ENCODE measurements at places on chromosomes 12 and 14. TPM values are rescaled to one million over a fixed set of nuclear protein-coding genes. Genes with fewer than 3 reads are reported as not detected.

- no peak for DNase-seq
Measured at GRCh38 chr14:101369194-101369915, 191.9 kb upstream of the DIO3 start.

GRCh38 chr14:88321692-88322503, 1.2 kb downstream of the KCNK10 start:
- DNase-seq: no peak

DNA sequence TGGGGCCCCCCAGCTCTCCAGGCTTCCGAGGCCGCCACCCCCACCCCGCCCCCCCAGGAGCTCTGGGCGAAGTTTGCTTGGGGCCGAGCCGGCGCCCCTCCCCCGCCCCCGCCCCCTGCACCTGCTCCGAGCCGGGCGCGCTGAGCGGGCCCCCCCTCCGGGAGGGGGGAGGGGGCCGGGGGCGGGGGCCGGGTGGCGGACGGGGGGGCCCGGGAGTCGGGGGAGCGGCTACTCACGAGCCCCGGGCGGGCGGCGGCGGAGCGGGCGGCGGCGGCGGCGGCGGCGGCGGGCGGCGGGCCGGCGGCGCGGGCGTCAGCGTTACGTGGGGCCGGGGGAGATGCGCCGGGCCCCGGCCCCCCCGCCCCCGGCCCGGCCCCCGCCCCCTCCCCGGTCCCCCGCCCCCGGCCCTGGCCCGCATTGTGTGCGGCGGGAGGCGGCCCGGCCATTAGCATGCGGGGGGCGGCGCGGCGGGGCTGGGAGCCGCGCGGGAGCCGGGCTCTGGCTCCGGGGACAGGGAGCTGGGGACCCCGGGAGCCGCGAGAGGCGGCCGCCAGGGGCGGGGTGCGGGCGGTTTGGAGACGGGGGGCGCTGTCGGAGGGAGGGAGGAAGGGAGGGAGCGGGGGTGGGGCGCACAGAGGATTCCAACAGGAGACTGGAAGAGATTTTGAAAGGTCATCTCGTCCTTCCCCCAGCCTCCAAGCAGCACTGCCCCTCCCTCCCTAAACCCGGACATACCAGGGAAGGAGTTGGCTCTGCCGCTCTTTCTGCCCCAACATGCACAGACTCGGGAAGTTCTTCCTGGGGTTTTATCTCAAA, at the start of gene ZNF219:
TSS of gene ZNF219 (minus strand) at position 580 of the 816 bp plus-strand sequence. CDS start 5,064 bp downstream, outside the sequence.
- no peak for DNase-seq

DNA sequence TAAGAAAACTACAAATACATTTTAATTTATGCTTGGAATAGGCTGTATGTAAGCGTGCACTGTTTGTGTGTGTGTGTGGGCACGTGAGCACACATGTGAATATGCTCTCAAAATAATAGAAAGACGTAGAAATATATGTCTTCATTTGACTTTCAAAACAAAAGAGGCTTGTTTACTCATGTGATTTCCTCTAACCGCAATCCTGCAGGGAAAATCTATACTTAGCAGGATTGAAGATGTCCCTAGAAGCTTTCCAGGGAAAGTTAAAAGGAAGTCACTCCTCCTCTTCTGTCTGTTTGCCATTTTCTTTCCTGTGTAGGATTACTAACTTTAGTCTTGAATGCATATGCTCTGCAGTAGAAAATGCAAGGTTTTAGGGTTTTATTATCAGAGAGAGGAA, 404.7 kb downstream of the MDGA2 start:
- DNase-seq: no peak

GRCh38 chr12:3168223-3169221, 91.3 kb downstream of the TSPAN9 start:
- peak; percentile 52 for DNase-seq

- no peak for DNase-seq
Measured at GRCh38 chr14:71460091-71460490, 472.1 kb upstream of the RGS6 start.

DNA sequence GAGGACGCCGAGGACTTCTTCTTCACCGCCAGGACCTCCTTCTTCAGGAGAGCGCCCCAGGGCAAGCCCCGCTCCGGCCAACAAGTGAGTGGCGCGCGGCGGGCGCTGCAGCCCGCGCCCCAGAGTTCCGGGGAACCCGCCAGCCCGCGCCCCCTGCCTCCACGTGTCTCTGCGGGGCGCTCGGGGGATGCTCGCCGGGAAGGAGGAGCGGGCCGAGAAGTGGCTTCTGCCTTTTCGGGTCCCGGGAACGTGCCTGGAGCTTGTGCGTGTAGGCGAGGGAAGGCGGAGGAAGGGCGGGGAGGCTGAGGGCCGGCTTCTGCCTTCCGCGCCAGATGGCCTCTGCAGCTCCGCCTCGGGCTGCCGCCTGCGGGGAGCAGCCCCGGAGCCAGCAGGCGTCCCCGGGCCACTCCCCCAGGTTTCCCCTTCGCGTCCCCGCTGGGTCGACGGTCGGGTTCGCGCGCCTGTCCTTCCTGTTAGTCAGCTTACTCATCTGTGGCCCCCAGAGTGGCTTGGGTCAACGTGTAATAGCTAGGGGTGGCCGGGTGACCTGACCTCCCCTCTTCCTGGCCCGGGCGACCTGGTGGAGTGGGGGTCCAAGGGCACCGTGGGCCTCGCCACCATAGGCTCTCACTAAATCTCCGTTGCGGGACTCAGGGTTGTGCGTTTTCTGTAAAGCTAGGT, 505 bp downstream of the RASSF3 start:
- peak; percentile 79 for DNase-seq

GRCh38 chr12:98893126-98893674, 248.1 kb downstream of the APAF1 start:
- no peak for DNase-seq

DNA sequence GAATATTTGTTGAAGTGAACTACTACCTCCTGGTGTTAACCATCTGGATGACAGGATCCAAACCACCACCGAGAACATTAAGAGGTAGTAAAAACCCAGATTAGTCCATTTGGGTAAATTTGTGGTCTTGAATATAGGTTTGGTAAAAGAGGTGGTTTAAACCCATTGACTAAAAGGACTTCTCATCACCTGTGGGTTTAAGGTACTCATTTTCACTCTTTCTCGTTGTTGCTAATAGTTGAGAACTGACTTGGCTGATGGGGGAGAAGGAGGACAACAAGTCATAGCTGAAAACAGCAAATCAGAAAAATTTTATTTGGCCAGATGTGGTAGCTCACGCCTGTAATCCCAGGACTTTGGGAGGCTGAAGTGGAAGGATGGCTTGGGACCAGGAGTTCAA, 59.2 kb downstream of the ACADS start:
- DNase-seq: no peak

GRCh38 chr14:105090493-105091053, 25.3 kb upstream of the GPR132 start:
- DNase-seq: peak; percentile 84

GRCh38 chr12:1566449-1567135, 27.8 kb downstream of the FBXL14 start:
- DNase-seq: no peak

DNA sequence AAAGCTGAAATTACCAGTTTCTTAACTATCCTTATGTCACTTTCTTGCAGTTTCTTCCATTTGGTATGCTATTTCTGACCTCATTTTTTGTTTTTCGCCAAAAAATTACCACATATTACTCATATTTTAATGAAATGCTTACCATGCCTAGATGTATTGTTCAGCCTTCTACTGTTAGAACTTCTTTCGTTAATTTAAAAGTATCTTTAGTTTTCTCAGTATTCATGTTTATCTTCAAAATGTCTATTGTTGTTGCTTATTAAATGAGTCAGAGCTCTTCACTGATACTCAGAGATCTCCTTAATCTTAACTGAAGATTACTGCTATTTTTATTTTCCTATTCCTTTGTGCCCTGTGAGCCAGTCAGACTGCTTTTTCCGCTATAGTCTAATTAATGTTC, 20.5 kb downstream of the RAP1B start:
- DNase-seq: no peak

DNA sequence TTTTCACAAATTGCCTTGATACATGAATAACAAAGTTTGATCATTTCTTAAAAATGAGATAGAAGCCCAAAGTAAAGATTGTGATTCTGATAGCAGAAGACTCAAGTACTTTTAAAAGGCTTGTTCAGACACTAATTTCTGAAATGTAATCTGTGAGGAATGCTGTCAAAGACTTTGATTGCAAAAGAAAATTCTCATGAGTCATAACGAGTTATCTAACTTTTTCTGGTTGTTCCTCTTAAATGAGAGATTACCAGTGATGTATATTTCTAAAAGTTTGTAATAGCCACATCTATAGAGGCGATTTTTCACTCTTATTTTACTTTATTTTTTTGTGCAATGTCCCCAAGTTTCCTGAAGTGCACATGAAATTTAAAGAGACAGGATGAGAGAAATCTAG, 7.0 kb downstream of the PYGL start:
- no peak for DNase-seq

GRCh38 chr12:98873776-98874175, 228.7 kb downstream of the APAF1 start:
- no peak for DNase-seq

DNA sequence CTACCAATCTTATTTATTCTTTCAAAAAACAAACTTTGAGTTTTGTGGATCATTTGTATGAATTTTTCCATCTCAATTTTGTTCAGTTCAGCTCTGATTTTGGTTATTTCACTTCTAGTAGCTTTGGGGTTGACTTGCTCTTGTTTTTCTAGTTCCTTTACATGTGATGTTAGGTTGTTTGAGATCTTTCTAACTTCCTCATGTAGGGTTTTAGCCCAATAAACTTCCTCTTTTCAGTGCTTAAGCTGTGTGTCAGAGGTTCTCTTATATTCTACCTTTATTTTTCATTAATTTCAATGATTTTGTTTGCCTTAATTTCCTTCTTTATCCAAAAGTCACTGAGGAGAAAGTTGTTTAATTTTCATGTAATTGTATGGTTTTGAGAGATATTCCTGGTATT, 860.4 kb upstream of the FBXO33 start:
- no peak for DNase-seq

DNA sequence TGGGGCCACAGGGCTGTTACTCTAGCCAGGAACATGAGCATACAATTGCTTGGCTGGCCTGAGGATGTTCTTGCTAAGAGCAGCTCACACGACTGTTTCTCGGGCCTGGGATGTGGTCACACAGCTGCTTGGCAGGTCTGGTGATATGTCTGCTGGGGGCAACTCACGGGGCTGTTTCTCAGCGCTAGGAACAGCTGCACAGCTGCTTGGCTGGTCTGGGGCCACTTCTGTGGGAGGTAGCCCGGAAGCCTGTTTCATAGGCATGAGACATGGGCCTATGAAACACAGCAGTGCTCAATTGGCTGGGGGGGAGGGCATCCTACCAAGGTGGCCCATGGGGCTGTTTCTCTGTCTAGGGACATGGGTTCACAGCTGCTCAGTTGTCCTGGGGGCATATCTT, 73.4 kb upstream of the DDHD1 start:
- DNase-seq: no peak

- no peak for DNase-seq
Measured at GRCh38 chr14:49849213-49849847, 3.3 kb downstream of the NEMF start.

GRCh38 chr14:69101331-69101826, 51.5 kb downstream of the DCAF5 start:
- no peak for DNase-seq

GRCh38 chr12:75481774-75482173, 1.2 kb downstream of the GLIPR1 start:
- no peak for DNase-seq

- DNase-seq: no peak
Measured at GRCh38 chr12:88703790-88704189, 123.5 kb upstream of the KITLG start.

DNA sequence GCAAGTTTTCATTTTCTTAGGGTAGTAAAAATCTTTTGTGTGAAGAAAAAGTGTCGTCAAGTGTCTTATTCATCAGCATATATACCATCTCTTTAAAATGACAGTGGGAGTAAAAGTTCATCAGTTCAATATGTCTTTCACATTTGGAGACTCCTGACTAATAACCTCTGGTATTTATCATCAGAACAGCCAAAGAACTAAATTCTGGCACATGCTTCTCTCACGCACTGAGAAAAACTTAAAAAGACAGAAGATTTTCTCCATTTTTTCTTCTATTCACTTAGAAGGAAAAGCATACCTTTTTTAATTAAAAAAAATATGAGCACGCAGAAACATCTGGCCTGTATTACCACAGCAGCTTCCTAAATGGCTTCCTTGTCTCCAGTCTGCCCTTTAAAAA, 265.7 kb downstream of the AKAP6 start:
- no peak for DNase-seq

- DNase-seq: no peak
Measured at GRCh38 chr12:92145481-92145730, 240 bp downstream of the BTG1 start.

DNA sequence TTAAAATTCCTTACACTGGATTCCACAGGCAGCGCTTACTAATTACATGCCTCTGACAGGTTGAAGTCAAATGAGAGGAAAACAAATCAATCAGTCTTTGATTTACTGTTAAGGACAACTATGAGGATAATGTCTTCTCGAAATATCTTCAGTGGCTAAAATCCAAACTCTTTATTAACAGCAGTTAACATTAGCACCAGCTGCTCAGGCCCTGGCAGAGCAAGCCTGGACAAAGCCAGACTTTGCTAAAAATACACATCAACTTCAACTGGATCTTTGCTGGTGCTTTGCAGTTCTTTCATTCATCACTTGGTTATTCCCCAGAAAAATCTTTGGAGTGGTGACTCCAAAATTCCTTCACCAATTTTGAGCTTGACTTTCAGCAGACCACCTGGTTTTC, 98.7 kb downstream of the HECTD4 start:
- DNase-seq: no peak

DNA sequence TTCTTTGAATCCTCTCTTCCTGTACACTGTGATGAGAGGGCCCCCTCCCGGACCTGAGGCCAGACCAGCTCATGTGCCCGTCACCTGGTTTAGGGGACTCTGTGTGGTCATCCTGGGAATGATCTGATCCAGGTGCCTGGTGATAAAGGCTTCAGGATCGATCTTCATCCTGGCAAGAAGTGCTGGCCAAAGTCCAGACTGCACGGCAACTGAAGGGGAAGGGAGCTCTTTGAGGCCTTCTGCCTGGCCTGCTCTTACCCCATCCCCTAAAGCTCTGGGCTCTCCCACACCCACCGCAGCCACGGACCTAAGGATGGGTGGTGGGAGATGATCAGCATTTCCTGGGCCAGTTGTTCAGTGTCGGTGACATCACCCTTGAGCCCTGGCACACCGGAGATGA, 31.8 kb downstream of the GCN1 start:
- no peak for DNase-seq

- no peak for DNase-seq
Measured at GRCh38 chr12:42638697-42639096, 49.2 kb upstream of the PRICKLE1 start.

Gene RPGRIP1
- not detected for total RNA-seq

Gene BRI3BP
- total RNA-seq: 28.0 TPM

Gene NYNRIN
- 0.14 TPM for total RNA-seq

Gene GDF3
- total RNA-seq: not detected

Gene ADAMTS20
- not detected for total RNA-seq

Gene PLA2G1B
- total RNA-seq: not detected

Gene GNB3
- 0.25 TPM for total RNA-seq

Gene ETFBKMT
- total RNA-seq: 0.78 TPM

Gene TTC8
- total RNA-seq: 1.8 TPM

Gene BICDL1
- 92.5 TPM for total RNA-seq

Gene CISTR
- total RNA-seq: not detected

Gene JPH4
- total RNA-seq: not detected

Gene RD3L
- total RNA-seq: not detected
